ENCODE measurements at places on chromosomes 12 and 14.
A peak's percentile ranks its signal among the peaks of the same experiment; 100 is the strongest.

GRCh38 chr12:16165506-16165905 is 112.0 kb downstream of the SLC15A5 start:
- peak; percentile 35 for DNase-seq

GRCh38 chr12:2092890-2093289 is 40.1 kb downstream of the CACNA1C start:
- DNase-seq: no peak

DNA sequence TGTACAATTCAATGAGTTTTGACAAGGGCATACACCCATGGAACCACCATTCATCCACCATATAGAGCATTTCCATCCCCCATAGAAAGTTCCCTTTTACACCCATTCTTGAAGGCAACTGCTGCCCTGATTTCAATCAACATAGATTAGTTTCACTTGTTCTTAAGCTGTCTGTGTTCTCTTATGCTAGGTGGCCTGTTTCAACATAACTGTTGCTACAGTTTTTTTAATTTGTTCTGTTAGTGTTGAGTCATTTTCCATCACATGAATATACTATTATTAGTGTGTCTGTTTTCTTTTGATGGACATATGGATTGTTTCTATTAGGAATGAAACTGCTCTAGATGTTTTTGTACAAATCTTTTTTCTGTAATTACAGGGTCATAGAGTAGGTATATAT is 123.4 kb downstream of the PTPRQ start:
- DNase-seq: no peak

GRCh38 chr14:99682809-99683618 is 1.1 kb upstream of the CYP46A1 start:
- DNase-seq: peak; percentile 62

GRCh38 chr12:53676656-53677015 is 753 bp upstream of the ATP5MC2 start:
- no peak for DNase-seq

GRCh38 chr14:82879949-82880535 is 1346.4 kb upstream of the SEL1L start:
- DNase-seq: no peak

- peak; percentile 91 for DNase-seq
Measured at GRCh38 chr12:166425-167075, 47.4 kb downstream of the SLC6A12 start.

DNA sequence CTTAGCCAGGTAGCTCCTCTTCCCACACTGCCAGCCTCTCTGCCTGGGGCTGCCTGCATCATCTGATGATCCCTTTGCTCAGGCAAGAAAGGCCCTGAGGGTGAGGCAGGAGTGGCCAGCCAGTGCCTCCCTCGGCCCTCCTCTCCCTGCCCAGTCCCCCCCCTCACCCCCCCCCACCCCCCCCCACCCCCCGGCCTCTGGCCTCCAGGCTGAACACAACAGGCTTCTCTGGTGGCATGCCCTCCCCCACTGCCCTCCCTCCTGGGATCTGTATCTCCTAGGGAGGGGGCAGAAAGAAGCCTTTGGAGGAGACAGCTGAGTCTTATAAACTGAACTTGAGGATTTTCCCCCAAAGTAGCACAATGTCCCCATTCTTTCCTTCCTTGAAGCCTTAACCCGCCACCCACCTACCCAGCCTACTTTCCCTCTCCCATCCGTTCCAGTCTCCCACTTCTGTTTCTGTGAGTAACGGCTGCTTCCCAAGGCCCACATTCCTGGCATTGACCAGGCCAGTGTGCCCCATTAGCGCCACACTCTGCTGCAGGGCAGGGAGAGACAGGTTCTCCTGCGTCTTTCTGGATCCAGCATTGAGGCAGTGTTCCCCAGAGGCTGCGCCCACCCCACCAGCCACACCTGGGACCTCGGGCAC is 82.1 kb downstream of the B4GALNT3 start:
- DNase-seq: no peak

GRCh38 chr12:95204141-95204866 is 13.0 kb downstream of the FGD6 start:
- DNase-seq: no peak

- DNase-seq: no peak
Measured at GRCh38 chr12:74945771-74946198, 263.9 kb downstream of the KCNC2 start.

DNA sequence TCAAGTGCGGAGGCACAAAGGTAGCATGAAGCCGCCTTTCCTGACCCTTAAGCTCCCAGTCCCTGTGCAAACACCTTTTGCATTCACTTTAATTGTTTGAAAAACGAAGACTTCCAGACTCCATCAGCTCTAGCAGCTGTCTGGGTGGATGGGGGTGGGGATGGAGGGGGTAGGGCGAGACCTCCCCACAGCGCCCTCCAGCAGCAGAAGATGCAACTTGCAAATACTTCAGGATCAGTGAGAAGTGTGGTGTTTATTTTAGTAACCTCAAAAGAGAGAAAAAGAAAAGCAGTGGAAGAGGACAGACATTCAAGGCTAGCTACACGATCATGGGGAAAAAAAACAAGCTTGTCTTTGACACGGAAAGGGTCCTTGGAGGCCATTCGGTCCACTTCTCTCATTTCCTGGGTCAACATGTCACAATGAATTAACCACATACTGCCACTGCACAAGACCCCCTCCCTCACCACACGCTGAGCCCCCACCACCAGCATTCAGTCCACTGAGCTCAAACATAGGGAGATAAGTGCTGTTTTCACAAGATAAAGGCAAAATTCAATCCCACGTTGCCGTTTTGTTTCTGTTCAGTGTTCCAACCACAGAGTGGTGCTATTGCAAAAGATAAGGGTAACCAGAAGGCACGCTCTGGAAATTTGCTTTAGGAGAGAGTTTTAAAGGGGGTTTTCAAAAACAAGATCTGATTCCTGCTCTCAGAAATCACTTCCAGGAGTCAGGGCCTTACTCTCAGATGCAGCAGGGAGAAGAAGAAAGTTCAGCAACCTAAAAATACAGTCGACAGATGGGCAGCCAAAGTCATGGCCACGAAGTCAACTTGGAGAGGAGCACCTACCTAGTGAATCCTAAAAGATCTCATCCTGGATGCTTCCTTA is 3.3 kb upstream of the NTF3 start:
- no peak for DNase-seq

DNA sequence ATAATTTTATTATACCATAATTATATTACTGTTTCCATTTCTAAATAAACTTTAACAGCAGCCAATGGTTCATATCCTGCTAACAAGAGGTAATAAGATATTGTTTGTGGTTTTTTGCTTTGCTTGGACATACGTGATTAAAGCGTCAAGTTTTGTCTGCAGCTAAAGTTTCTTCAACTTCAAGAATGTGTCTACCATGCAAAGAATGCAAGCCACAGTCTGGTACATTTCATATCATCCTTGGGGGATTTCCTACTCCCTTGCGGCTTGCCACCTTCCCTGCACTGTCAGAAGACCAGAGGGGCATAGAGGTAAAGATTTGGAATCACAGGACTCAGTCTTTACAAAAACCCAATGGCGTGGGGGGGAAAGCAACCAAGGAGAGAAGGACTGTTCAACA is 125.2 kb downstream of the MED13L start:
- DNase-seq: no peak

- no peak for DNase-seq
Measured at GRCh38 chr12:68805592-68806120, 2.3 kb upstream of the MDM2 start.

DNA sequence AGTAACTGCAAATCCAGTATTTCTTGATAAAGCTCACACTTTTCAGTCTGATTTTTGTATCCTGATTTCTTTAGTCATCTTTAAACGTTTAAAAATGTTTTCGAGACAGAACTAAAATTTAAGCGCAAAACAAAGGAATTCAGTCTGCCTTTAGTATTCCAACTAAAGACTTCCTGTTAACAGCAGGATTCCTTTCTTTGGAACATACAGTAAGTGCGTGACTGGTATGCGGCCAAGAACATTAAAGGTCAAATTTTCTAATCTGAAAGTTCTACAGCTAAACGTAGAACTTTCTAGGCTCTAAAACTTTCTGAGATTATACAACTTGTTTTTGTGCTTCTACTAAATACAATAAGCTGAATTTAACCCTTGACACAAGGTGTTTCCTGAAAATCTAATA is 9.9 kb downstream of the SAV1 start:
- no peak for DNase-seq

GRCh38 chr12:21172079-21172478 is 41.1 kb downstream of the SLCO1B1 start:
- no peak for DNase-seq

- no peak for DNase-seq
Measured at GRCh38 chr12:105554223-105554678, 223.8 kb downstream of the C12orf75 start.

GRCh38 chr14:54818201-54819133 is 84.2 kb downstream of the GCH1 start:
- no peak for DNase-seq

- peak; percentile 62 for DNase-seq
Measured at GRCh38 chr14:104826189-104826860, 25.4 kb downstream of the ZBTB42 start.

GRCh38 chr14:26104717-26105116 is 493.1 kb downstream of the NOVA1 start:
- no peak for DNase-seq

DNA sequence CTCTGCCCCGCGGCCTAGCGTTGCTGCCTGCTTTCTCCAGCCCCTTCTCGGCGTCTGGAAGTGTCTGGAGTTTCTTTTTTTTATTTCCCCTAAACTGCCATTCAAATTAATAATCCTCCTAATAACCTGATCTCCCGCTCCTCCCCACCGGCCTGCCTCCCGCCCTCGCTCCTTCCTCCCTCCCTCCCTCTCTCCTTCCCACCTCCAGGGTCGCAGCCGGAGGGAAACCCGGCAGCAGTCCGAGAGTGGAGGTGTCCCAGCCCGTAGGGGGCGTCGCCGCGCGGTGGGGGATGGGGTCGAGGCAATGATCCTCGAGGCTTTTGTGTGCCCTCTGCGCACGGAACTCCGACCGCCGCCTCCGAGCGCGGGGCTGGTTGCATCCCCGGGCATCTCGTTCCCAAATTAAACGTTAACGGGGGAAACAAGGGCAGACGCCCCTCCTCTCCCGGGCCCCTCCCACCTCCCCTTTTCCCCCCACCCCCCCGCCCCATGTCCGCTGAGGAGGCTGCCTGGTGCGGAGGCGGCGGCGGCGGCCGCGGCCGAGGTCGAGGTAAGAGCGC is 1.0 kb upstream of the SOCS2 start:
- DNase-seq: peak; percentile 60
